ENCODE measurements at places on chromosomes 3 and 15. TPM values are rescaled to one million over a fixed set of nuclear protein-coding genes. Genes with fewer than 3 reads are reported as not detected.

DNA sequence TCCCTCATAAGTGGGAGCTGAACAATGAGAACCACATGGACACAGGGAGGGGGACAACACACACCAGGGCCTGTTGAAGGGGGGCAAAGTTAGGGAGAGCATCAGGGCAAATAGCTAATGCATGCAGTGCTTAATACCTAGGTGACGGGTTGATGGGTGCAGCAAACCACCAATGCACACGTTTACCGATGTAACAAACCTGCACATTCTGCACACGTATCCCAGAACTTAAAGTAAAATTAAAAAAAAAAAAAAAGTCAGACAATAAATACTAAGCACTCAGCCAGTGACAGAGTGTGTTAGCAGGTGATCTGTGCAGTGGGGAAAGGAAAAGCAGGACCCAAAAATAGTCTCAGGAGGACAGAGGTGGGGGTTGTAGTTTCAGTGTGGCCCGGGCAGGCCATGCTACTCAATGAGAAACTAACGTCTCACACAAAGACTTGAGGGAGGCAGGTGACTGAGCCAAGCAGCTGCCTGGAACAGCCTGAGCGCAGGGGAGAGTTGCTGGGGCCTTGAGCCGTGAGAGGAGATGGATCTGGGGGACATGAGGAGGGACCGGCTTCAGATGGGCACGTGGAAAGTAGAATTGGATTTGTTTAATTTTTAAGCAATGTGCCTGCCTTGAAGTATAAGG is 18.4 kb downstream of the ANKDD1A start:
- DNase-seq = no peak

DNA sequence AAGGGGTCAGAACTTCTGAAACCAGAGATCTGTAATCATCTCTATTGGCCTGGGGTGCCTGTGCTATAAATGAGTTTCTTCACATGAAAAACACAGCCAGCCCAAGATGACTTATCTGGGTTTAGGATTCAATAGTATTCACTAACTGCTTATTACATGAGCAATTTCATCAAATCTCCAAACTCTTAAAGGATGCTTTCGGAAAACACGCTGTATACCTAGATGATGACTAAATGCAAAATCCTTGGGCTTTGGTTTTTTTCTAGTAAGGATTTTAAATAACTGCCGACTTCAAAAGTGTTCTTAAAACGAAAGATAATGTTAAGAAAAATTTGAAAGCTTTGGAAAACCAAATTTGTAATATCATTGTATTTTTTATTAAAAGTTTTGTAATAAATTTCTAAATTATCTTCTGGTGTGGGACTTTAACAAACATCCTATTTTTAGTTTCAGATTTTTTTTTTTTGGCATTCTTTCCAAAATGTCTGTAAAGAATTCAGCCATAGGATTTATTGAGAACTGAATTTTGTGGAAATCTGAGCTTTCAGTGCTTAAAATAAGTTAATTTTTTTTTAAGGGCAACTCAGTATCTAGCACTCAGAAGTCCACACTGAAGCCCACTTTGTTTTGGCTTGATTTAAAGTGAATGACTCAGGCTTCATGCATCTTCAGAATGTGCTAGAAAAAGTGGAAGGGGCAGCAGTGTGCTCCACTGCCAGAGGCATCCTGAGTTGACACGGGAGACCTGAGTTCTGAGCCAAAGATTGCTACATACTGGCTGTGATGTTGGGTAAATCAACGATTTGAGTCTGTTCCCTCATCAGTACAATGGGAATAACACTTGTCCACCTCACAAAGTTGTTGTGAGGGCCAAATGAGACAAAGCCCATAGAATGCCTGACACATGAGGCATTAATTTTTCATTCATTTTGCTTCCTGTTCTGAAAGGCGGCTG is 18.7 kb downstream of the TMEM43 start:
- DNase-seq = no peak

- no peak for DNase-seq
Measured at GRCh38 chr3:61637088-61638051, 76.0 kb downstream of the PTPRG start.

GRCh38 chr3:189288348-189289235 is 116.8 kb downstream of the TPRG1 start:
- DNase-seq = no peak

- no peak for DNase-seq
Measured at GRCh38 chr3:24471486-24471885, 23.2 kb downstream of the THRB start.

The MGLL gene
- 58.0 TPM for total RNA-seq

The ATR gene
- 39.6 TPM for total RNA-seq

Data from Karpas-422 (cell line).